ENCODE measurements at places on chromosomes 13 and 19.

DNA sequence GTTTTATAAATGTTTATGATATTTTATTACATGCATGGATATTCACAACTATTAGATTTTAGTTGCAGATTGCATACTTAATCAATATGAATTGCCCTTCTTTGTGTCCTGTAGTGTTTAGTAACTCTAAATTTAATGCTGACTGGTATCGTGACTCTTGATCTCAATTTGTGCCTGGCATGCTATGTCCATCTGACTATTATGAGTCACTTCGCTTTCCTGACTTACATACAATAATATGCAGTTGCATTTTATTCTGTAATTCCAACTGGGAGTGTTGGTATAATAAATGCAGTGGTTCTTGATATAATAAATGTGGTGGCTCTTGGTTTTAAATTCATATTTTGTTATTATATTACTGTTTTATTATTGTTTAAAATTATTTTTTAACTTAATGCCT, 277.5 kb downstream of the LIG4 start:
- no peak for DNase-seq

GRCh38 chr13:75612354-75612753, 23.8 kb upstream of the LMO7 start:
- no peak for DNase-seq

DNA sequence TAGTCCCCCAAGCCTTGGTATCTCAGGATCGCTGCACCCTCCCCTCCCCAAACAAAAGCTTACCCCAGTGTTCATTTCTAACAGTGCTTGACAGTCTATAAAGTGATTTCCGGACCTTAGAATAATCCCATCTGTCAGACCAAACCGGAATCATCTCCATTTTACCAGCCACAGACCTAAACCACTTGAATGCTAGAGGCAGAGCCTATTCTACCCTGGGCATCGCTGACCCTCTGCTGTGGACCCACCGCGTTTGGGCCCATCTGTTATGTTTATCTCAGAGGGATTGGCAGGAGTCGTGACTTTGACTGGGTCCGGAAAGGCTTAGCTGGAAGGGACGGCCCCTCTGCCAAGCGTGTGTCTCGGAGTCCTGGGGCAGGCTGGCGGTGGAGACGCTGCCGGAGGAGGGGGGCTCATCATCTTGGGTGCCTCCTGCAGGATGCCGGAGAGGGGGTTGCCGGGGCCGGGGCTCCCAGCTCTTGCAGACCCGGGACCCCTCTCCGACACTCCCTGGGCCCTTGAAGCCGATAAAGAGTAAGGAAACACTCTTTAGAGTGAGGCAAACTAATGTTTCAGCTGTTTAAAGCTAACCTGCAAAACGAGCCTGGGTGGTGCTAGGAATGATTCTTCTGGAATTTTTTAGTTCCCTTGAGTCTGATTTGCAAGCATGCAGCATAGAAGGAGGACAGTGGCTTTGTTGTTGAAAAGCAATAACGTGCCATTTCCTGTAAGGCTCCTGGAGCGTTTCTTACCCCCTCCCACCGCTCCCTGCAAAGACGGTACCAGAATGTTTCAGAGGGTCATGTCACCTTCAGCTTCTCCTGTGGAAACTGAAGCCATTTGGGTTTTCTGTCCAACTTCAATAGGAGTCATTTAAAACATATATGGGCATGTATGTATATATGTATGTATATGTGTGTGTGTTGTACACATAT, 1.3 kb downstream of the SLC25A42 start:
- peak; percentile 18 for DNase-seq

GRCh38 chr19:48726556-48726955, 7.0 kb upstream of the MAMSTR start:
- peak; percentile 69 for DNase-seq

GRCh38 chr13:21075379-21076249, 14.2 kb upstream of the LATS2 start:
- no peak for DNase-seq

GRCh38 chr19:6521718-6522646, 8.8 kb upstream of the TNFSF9 start:
- peak; percentile 51 for DNase-seq

DNA sequence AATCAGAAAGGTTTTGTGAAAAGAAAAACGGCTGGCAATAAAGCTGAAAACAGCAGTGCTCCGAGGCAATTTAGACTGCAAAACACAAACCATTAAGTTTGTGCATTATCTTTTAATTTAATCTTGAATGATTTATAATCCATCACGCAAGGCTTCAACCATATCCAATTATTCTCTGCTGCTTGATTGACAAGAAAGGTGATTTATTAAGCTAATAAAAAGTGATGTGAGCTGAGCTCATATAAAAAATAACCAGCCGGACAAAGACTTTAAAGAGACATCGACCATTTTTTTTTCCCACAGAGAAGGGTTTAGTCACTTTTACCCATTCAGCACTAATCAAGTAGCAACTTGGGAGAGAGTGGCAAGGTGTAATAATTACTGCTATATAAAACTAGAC, 33.6 kb downstream of the TSHZ3 start:
- no peak for DNase-seq

DNA sequence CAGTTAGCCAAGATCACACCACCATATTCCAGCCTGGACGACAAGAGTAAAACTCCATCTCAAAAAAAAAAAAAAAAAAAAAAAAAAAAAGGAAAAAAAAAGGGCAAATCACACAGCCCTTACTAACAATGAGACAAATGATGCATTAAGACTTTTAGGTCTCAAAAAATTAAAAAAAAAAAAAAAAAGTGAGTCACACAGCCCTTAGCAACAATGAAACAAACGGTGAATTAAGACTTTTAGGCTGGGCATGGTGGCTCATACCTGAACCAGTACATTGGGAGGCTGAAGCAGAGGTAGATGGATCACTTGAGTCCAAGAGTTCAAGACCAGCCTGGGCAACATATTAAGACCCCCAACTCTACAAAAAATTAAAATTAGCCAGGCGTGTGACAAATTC, 32.4 kb upstream of the EIF3G start:
- DNase-seq: no peak

DNA sequence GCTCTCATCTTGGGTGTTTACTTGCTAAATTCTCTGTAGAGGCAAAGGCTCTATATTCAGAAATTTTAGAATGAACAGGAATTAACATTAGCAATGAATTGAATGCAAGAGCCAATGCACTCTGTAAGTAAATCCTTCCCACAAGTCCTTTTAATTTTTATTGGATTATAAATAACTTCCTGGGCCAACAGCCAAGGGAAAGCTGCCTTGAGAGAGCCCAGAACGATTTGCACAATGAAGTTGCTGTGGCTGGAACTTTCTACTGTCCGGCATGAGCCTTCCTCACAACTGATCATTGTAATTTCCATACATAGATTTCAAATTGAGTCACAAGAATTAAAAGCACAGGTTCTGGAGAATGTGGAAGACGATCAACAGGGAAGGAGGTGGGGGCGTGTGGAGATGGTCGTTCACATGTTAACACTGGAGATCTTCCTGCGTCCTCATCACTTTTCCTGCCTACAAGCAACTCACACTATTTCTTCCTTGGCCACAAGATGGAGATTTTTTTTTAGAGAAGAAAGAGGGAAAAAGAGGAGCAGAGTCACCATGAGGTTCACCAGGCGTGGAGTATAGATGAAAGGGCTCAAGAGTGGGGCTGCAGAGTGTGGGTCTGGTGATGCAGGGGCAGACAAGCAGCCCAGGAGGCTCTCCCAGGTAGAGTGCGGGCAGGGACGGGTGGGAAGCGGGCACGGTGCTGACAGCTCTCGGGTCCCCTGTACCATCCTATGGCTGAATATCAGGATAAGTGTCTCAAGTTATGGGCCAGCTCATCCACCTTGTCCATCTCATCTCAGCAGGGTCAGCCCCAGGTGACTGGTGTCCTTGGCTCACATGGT, 110.7 kb downstream of the SOX1 start:
- DNase-seq: no peak

All from activated CD4-positive, alpha-beta T cell treated with anti-CD3 and anti-CD28 coated beads, Interleukin-2, amount 50 U/mL, for 16 hours (primary cell).